ENCODE measurements at places on chromosomes 3 and 15.
A peak's percentile ranks its signal among the peaks of the same experiment; 100 is the strongest.

DNA sequence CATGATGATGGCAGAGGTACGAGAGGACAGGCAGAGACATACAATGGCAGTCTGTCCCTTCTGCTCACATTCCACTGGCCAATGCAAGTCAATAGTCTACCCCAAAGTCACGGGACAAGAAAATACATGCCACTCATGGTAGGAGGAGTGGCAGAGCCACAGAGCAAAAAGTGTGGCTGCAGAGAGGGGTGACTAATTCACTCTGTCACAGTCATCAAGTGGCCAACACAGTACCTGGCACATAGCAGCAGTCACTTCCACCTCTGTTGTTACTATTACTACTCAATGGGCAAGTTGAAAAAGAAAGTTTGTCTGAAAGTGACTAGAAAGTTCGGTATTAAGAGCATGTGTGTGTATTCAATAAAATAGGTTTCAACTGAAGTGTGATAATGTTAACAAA is 91.4 kb downstream of the SMAD3 start:
- no peak for DNase-seq

DNA sequence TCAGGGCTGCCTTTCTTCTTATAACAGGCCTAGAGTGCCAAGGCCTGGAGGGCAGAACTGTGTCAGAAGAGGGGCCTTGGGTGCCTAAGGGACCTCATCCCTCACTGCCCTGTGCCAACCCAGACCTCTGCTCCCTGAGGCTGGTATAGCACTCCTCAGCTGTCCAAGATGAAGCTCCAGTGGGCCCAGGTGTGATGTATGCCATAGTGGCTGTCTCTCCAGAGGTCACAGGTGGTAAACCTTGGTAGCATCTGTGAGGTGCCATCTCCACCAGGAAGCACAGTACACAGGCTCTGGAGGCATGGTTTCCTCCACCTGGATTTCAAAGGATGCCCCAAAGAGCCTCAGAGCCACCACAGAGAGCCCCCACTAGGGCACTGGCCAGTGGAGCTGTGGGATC is 12.3 kb upstream of the KLHL40 start:
- DNase-seq, result no peak

- DNase-seq, result peak; percentile 38
Measured at GRCh38 chr3:8324747-8325146, 176.9 kb upstream of the LMCD1 start.

GRCh38 chr3:58667704-58668103 is 1.1 kb upstream of the FAM3D start:
- no peak for DNase-seq

DNA sequence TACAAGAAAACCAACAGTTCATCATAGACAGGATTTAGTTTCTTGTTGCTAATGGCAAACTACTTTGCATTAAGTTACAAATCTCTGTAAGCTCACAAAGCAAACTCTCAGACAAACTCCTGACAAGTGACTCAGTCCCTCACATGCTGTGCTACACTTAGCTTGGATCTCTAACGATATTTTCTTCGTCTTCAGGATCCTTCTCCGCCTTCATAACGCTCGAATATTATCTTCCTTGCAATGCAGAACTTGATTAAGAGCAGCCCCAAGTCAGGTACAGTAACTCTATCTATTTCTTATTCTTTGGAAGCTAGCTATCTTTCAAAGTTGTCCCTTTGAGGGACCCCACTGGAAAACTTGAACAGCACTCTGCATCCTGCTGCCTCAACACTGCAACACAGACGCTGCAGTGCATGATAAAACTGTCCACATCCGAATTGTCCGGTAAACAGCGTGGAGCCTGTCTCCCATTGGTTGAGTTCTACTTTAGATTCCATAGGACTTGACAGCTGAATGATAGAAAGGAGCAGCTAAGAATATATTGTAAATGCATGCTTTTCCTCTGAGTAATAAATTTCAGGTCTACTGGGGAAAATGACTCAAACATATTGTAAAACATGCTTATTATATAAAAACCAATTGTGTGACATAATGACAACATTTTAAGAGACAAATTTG is 61.3 kb downstream of the UACA start:
- no peak for DNase-seq

DNA sequence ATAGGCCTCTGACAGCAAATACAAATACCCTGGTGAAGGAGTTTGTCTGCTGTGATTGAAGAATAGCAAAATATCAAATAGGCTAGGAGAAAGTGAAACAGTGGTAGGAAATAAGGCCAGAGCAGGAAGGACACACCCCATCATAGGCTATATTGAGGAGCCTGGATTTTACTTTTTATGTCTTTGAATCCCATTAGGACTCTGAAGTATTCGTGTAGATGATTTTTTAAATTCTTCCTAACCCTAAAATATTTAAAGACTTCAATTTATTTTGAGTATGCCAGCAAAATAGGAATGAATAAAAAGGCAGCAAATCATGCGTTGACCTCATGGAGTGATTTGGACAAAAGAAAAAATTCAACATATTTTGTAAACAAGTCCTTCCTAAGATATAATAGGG is 562.8 kb downstream of the NAALADL2 start:
- DNase-seq, result no peak

DNA sequence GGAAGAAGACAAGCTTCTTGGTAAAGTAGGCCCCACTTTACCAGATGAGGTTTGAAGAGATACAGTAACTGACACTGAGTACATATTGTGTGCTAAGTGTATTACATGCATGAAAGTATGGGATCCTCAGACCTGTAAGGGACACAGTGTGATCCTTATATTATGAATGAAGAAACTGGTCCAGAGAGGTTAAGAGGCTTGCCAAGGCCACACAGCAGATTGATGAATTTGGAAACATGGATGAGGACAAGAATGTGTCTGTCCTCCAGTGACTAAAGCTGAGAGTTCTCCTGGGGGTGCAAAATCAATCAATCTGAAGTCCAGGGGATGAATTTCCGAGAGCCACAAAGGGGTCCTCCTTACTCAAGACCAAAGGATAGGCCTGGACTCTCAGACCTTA is 31.4 kb upstream of the MRPS22 start:
- DNase-seq, result no peak

DNA sequence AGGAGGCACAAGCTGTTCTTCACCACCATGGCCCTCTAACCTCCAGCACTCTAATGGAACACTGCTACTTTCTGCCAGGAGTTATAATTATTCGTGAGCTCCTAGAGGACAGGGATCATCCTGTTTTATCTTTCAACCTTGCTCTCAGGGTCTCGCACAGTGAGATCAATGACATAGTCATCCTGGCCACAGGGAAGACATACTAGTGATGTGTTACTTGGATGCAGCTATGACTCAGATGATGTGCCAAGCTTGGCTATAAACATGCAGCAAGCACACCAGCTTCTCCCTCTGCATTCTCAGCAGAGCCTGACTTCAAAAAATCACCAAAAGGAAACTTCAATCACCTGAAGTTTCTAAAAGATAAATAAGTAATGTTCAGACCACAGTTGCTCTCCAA is 203.8 kb upstream of the HES1 start:
- DNase-seq, result no peak

- no peak for DNase-seq
Measured at GRCh38 chr3:160885791-160886286, 129.8 kb downstream of the PPM1L start.

DNA sequence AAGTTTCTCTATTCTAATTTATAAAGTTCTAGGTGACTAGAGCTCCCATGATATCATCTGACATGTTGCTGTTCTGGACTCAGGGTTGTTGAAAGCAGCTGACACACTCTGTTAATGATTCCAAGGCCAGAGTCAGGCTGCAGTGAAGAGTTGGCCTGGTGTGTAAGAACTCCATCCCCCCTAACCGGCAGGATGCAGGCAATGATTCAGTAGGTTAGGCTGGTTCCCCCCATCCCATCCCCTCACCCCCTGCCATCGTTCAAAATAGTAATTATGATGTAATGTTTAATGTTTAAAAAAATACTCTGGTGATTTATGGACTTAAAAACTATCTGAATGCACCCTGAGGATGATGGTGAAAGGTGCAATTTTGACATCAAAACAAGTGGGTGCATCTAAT is 4.6 kb upstream of the TRIM71 start:
- DNase-seq, result no peak

DNA sequence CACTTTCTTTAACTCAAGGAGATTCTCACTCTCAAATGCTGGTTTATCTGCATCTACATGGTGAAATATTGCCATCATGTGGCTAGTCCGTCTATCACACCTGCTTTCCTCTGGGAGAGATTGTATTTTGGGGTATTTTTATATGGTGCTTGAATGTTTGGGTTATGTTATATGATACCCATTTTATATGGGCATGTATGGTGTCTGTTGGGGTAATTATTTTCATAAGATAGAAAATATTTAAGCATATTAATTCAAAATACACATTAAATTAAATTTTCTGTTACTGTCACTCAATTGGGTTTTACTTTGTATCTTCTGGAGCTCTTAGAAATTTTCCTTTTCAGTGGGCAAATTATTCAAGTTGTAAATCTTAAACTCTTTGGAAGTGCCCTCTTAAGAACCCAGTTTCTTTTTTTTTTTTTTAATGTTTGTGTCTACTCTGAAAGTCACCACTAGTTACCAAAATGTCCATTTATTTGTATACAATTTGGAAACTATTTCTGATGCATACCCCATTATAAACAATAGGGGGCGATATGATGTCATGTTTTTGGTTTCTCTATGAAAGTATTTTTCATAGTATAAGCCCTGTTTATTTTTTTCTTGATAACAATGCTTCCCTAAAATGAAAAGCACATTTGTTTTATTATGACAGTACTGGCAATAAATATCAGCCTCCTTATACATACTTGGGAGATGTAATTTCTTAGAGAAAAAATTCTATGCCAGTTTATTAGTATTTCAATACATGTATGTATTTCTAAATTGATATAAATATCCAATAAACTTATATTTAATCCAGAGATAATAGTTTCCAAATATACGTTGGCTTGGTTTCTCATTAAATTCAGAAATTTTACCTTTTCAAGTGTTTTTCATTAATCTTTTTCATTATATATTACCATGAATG is 36.1 kb upstream of the PLSCR5 start:
- DNase-seq, result no peak

DNA sequence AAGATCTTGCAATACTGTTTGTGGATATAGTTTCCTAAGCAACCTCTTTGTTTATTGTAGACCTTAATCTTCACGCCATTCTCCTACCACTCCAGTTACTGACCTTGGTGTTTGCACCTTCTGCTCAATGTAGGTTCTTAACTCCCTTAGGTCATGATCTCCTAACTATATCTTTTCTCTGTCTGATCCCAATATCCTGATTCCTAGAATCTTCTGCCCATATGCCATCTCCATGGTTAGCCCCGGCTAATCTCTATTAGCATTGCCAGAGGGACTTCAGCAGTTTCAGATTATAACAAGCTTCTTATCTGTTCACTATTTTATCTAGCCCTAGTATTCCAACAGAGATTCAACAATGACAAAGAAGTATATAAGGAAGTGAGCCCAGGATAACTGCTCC is 64.9 kb downstream of the IMPG2 start:
- DNase-seq, result no peak

DNA sequence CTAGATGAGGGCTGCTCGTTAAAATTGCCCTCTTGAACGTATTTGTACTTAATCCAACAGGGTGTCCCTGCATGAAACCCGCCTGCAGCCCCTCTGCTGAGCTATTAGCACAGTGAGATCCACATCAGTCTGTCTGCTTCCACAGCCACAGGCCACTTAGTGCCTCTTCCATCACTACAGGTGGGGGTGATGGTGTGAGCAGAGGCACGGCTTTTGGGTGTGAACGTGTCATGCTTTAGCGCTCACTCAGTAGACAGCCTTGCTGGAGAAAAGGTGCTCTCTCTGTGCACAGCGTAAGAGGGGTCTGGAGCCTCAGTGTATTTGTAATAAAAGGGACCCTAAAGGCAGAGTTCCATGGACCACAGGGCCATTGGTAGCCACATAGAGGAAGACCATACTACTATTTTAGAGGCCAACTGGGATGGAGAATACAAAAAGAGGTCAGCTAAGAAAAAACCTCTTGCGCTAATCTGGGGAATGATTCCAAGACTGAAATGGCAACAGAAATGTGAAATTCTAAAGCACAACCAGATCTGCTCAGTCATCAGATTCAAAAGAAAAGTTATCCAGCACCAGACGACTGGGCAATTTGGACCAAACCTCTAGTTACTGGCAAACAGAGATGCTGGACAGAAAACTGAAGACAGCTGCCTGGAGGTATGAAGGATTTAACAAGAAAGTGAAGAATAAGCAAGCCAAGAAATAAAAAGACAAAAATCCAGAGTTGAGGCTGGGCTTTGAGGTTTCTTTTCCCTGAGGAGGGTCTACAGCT is 120.2 kb downstream of the ATP10A start:
- no peak for DNase-seq

GRCh38 chr3:109384164-109384563 is 46.8 kb upstream of the DPPA4 start:
- no peak for DNase-seq

- DNase-seq, result no peak
Measured at GRCh38 chr3:52756141-52756540, 14.6 kb downstream of the NEK4 start.

GRCh38 chr3:37295925-37296324 is 121.5 kb upstream of the LRRFIP2 start:
- DNase-seq, result no peak

DNA sequence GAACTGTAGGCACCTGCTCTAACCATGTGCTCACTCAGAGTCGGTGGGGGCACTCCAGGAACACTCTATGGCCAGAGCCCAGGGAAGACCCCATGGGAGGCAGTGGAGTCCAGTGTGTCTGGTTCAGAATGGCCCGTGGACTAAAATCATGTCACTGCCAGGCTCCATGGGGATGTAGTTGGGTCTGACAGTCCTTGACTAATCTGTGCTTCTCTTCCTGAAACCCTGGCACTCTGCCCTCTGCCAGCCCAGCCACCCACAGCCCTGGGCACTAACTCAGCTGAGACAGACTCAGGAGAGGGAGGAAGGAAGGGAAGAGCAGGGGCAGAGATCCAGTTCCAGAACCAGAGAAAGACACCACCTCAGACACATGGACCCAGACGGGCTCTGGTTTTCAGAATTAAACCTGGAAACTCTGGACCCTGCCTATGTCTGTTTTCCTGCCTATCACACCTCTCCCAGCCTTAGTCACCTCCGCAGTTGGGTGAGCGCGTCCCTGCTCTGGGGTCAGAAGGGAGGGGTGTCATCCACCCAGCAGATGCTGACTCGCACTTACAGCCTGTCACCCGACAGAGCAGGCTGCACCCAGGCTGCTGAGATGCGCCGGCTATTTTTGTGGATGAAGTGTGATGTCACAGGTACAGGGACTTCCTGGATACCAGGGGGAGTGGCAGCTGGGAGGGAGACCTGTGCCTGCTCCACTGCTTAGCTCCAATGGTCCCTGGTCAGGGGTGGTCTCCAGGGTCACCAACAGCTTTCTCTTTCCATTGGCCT is 56.8 kb upstream of the INSYN1 start:
- DNase-seq, result no peak

- DNase-seq, result no peak
Measured at GRCh38 chr3:59753808-59754450, 704.1 kb upstream of the CFAP20DC start.
